ENCODE measurements at places on chromosomes 7 and 10.
A peak's percentile ranks its signal among the peaks of the same experiment; 100 is the strongest.

DNA sequence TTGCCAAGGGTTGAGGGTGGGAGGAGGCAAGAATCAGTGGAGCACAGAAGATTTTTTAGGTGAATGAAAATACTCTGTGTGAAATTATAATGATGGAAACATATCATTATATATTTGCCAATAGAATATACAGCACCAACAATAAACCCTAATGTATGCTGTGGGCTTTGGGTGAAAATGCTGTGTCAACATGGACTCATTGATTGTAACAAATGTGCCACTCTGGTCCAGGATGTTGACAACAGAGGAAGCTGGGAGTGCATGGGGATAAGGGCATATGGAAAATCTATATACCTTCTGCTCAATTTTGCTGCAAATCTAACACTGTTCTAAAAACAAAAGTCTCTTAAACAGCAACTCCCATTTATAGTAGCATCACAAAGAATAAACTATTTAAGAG lies 114.3 kb downstream of the LYZL1 start:
- no peak for DNase-seq

- no peak for DNase-seq
Observed at GRCh38 chr10:6868036-6868725, 288.1 kb upstream of the PRKCQ start.

DNA sequence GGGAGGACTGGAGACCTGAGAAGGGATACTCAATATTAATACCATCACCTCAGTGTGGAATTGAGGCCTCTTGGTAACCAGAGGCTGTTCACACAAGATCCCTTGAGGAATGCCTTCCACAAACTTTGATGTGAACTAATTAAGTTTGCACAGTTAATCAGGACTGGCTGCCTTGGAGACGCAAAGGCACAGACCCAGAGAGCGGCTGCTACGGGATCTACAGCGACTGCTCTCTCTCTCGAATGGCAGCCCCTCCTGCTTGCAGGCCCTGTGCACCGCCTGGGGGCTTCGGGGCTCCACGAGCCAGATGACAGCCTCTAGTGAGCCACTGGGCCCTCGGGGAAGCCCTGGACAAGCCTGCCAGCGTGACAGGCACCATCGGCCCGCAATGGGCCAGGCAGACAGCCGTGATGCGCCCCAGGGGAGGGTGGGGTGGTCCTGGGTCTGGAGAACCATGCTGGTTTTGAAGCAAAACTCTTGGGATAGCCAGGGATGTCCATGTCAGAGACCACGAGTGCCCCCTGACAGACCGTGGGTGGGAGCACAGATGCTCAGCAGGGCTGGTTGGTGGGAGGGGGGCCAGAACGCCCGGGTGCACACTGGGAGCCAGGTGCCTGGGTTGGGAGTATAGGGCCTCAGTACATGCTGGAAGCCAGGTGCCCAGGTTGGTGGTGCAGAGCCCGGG lies 195.6 kb downstream of the ELFN1 start:
- no peak for DNase-seq

DNA sequence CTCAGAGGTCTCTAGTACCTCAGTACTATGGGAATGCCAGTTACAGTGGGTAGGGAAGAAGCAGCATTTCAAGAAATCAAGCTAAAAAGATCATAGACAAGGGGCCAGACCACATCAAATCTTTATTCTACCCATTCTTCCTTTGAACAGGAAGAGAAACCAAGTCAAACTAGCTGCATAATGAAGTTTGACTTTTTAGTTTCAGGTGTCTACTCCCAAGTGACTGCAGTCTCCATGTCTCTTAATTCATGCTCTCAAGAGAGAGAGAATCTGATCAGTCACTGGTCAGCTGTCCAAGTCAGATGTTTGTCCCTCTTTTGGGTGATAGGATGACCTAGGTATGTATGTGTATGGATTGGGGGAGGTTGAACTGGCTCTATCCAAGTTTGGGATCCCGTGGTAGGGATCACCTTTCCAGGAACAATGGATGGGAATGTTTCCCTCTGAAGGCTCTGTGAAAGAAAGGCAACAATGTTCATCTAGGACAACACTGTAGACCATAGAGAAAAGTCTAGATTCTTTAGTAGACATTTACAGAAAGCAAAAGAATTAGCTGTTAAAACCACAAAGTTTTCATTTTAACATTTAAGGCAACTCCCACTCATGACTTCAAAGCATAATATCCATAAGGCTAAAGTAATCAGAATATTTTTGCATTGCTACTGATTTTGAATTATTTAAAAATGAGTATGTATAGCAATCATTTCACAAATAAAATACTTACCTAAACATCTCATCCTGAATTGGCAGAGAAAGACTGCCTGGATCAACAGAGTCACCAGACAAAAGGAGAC lies 30.1 kb upstream of the PRTFDC1 start:
- no peak for DNase-seq

DNA sequence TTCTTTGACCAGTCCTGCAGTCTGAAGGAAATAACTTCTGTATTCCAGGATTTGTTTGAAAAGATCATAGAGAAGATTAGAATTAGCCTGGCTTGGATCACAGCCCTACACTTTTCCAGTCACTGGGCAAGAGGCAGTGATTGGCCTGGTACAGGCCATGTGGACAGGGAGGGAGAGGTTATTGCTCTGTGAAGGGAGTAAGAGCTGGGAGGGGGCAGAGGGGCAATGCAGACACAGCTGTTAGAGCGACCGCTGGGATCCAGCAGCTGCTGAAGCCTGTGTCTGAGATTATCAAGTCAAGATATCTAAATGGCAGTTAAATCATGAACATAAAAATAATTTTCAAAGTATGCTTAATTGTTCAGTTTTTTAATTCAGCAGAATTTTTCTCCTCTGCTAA lies 257.3 kb downstream of the SDK1 start:
- DNase-seq: no peak

GRCh38 chr7:151047976-151048815 lies at the start of gene ASIC3:
TSS of gene ASIC3 (plus strand) at chr7:151048531. CDS start at chr7:151048886, 355 bp downstream.
- no peak for DNase-seq

DNA sequence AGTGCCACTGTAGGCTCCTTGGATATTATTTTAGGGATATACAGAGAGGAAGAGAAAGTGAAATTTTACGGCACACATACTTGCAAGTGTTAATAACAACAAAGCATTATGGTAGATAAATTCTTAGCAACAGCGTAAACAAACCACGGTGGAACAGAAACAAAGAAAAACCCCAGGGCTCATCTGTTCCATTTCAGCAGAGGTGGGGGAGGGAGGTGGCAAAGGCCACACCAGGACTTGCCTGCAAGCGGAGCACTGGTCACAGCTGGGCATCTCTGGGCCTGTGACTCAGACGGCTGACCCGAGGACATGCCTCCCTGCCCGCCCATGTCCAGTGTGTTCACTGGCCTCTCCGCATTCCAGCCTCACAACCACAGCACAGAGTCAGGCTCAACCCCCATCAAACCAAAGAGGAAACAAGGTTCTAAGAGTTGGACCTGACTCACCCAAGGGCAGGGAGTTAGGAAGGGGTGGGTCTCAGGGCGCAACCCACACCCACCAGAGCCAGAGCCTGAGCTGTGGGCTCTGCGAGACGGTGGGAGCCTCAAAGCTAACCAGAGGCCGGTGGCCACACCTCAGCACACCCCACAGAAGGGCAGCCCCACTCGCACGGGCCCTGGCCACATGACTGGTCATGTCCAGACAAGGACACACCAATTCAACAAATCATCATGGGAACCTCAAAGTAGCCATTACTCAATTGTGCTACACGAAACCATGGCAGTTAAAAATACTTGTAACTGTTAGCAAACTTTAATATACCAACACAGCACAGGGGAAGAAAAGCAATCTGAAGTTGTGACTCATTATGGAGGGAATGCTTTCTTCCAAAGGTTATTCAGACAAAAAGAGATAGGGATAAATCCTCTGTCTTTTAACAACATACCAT lies 10.7 kb downstream of the ESYT2 start:
- DNase-seq: peak; percentile 89

GRCh38 chr7:72411419-72411818 lies 719 bp downstream of the CALN1 start:
- DNase-seq: no peak

- DNase-seq: no peak
Observed at GRCh38 chr7:39702133-39702532, 78.8 kb downstream of the RALA start.

- DNase-seq: peak; percentile 88
Observed at GRCh38 chr7:102044984-102045673, 227.7 kb downstream of the CUX1 start.

- no peak for DNase-seq
Observed at GRCh38 chr7:155800301-155800700, 12.0 kb downstream of the SHH start.

- no peak for DNase-seq
Observed at GRCh38 chr7:116337800-116338199, 127.5 kb downstream of the TES start.

DNA sequence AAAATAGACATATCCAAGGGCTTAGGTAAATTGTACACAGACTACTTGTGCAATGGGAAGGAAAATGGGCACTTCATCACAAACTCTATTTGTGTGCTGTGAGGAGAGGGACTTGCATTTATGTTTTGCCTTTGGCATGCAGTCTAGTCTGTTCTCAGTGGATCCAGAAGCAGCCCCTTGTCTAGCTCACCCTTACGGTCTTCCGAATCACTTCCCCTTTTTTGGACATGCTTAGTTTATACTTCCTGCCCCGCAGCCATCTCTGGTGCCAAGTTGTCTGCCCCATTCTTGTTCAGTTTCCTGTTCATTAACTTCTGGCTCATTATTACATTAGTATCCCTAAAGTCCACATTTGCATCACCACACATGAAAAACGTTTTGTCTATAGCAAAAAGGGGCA lies 161.6 kb downstream of the NRCAM start:
- DNase-seq: no peak

- DNase-seq: no peak
Observed at GRCh38 chr10:132148261-132149251, 38.2 kb upstream of the DPYSL4 start.

DNA sequence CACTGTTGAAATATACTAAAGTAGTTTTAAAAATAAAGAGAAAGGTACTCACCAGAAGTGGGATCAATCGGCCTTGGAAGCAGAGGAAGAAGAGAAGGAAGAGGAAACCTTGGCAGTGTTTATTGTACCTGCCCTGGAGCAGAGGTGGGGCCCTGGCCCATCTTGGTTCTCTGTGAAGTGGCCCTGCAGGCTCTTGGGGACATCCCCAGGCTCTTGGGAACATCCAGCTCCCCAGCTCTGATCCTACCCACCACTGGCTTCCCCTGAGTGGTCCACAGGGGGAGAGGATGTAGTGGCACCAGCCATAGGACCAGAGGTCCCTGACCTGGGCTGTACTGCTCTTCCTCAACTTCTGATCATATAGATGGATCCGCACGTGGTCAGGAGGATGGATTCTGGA lies 22.3 kb upstream of the RET start:
- no peak for DNase-seq

- no peak for DNase-seq
Observed at GRCh38 chr7:146575903-146576302, 459.3 kb downstream of the CNTNAP2 start.

DNA sequence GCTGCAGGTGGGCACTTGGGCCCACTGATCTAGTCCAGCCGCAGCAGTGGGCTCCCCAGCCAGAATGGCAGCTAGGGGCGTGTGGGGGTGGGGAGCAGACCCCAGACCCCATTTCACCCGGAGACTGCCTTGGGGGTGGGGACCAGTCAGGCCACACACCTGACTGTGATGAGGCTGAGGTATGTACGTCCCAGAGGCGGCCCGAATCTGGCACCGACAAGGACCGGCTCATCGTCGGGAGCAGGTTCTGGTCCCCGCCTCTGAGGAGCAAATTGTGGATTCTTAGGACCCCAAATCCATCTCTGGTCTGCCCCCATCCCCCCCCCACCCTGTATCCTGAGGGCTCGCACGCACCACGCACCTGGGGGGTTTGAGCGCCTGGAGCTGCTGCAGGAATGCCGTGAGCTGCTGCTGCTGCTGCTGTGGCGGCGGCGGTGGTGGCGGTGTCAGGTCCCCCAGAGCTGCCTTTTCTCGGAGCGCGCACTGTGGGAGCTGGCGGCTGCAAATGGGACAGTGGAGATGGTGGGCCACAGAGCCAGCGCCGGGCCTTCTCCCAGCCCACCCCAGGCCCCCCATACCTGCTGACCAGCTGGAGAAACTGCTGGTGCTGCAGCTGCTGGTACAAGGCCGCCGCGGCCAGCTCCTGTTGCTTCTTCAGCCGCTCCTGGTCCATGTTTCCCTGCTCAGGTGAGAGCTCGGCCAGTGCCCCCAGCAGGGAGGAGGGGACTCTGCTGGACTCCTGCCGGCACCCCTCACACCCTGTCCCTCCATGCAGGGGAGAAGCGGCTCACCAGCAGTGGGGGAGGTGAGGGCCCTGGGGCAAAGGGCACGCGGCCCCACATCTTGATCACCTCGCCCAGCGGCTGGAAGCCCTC lies 10.2 kb downstream of the GIGYF1 start:
- DNase-seq: no peak

- no peak for DNase-seq
Observed at GRCh38 chr7:139252451-139252850, 21.4 kb downstream of the UBN2 start.

DNA sequence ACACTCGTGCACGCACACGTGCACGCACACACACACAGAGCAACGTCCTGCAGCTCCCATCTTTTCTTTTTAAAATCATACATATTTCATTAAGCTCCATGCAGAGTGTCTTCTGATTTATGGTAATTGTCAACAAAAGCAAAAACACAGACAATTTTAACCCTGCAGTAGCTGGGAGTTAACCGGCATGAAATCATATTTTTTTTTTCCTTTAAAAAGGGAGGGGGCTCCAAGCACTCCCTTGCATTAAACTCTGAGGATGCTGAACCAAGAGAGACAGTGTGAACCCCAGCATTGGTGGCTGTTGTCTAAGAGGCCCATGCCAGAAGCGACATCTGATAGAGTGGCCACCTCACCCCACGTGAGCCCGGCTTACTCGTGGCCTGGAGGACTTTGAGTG lies 542.6 kb downstream of the DNAJB6 start:
- DNase-seq: no peak

DNA sequence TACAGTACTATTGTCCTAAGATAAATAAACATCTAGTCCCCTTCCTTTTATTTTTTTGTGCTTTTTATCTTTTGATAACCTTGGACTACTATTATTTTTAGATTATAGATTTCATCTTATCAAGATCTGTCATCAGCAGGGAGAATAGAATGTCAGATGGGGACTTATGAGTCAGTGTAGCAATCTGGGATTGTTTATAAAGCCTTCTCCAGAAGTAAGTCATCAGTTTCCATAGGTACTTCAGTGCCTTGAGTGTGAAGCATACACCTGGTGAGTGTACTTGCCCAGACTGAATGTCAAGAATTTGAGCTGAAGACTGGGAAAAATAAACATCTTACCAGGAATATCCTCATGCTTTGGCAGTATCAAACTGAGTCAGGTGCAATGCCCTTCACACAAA lies 2.1 kb downstream of the CASD1 start:
- DNase-seq: no peak

GRCh38 chr7:25031432-25031831 lies 51.5 kb upstream of the OSBPL3 start:
- DNase-seq: no peak

All from AG09319 (cell line).